ENCODE measurements at places on chromosomes 2 and 18.

- DNase-seq = no peak
Measured at GRCh38 chr2:40535972-40536371, 84.1 kb upstream of the SLC8A1 start.

- DNase-seq = no peak
Measured at GRCh38 chr18:35782926-35783325, 189.6 kb upstream of the RMP24 start.

GRCh38 chr2:180360283-180360618, 353.2 kb upstream of the CWC22 start:
- DNase-seq = no peak

GRCh38 chr2:41489638-41490037, 558.2 kb upstream of the PKDCC start:
- DNase-seq = no peak

DNA sequence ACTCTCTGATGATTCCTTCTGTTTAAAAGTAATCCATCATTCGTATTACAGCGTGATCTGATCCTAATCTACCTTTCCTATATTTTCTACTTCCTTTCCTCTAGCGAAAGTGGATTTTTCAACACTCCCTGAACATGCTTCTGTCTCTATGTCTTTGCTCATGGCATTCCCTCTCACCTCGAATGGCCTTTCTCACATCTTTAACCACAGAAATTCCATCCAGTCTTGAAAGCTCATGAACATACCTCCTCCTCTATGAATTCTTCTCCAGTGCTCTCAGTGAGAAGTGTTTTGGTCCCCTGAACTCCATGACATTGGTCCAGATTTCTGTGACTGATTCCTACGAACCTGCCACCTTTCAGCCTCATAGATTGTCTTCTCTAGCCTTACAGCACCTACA, 323.2 kb downstream of the RAD51AP2 start:
- DNase-seq = no peak

DNA sequence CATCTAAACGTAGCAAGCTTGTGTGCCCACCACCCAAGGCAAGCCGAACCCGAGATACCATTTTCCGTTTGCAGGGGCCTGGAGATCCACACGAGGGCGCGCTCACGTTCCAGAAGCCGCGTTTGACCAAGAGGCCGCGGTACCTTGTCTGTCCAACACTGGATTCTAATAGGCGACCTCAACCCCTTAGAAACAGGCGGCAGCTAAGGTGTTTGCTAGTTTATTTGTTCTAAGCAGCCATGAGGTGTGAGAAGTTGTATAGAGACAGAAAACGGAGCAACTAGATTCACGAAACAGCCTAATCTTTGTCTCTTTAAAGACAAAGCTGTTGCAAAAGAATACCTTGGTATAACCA, 4.2 kb downstream of the HOXD11 start:
- DNase-seq = peak; percentile 50

DNA sequence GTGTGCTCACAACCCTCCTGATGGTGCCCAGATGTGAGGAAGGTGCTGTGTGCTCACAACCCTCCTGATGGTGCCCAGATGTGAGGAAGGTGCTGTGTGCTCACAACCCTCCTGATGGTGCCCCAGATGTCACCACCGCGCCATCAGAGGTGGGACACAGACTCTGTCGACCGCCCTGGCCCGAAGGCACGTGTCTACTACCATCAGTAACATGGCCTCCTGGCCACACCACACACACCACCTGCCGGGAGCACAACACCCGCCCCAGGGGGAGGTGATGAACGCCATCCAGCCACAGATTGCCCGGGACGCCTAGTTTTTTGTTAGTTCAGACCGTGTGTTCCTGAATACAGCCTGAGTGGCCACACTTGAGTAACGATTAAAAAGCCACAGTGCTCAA, 24.5 kb downstream of the HDAC4 start:
- DNase-seq = no peak

GRCh38 chr2:113700186-113700841, 56.1 kb downstream of the SLC35F5 start:
- DNase-seq = peak; percentile 22

- no peak for DNase-seq
Measured at GRCh38 chr2:119483896-119484718, 40.2 kb downstream of the SCTR start.

DNA sequence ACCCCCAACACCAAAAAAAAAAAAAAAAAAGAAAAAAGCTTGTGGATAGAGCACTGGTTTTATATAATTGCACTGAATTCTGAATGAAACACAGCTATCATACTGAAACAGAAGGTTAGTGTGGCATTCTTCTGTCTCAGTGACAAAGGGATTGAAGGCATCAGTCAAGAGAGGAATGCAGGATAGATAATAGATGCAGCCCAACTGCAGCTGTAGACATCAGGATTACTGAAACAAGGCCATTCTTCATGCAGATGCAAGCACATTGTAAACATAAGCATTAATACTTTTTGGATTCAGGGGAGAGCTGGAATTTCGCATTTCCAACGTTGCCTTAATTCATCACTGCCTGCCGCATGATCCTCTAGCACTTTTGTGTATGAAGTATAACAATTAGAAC, 897.4 kb upstream of the KLHL29 start:
- no peak for DNase-seq

DNA sequence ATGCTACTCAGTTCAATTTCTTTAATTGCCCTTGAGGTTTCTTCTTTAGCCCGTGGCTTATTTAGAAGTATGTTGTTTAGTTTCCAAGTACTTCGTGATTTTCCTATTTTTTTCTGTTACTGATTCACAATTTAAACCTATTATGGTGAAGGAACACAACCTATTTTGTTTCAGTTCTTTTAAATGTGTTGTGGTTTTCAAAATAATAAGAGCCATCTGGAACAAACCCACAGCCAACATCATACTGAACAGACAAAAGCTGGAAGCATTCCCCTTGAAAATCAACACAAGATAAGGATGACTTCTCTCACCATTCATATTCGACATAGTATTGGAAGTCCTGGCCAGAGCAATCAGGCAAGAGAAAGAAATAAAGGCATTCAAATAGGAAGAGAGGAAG, 155.2 kb downstream of the GALNT1 start:
- no peak for DNase-seq

- no peak for DNase-seq
Measured at GRCh38 chr2:109031476-109032228, 42.6 kb upstream of the EDAR start.

- DNase-seq = no peak
Measured at GRCh38 chr2:16216558-16216945, 276.2 kb downstream of the MYCN start.

- no peak for DNase-seq
Measured at GRCh38 chr2:130791617-130791939, 36.2 kb downstream of the AMER3 start.

DNA sequence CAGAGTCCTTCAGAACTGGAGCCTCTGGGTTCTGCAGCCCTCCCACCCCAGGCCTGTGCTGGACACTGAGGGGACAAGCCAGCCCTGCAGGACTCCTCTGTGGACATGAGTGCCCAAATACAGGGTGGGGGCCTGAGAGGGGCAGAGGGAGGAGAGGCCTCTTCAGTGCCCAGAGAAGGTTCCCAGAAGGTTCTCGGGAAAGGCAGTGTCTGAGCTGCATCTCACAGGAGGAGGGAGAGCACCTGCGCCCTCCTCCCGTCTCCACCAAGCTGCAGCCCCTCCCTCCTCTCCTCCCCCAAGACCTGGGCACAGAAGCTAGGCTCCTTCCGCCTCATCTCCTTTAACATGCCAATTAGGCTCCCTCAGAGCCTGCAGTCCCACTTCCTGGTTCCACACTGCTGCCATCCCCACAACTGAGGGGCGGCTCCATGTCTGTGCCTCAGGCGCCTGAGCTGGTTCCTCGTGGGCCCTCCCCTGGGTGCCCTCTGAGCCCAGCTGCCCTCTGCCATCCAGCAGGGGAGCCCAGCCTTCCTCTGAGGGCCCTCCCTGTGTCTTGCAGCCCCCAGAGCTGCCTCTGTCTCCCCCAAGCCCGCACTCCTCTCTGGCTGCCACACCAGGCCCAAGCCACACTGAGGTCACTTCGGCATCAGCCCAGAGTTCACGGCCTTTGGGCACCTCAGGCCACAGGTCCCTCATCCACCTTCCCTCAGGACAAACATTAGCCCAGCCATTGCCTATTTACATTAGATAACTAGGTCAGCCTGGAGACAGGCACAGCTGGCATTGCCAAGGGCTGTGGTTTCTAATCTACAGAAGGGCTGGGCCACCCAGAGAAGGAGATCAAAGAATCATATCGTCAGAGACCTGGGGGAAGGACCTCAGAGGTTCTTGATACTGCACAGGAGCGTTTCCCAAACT, 28.9 kb downstream of the KCNK3 start:
- DNase-seq = no peak

- DNase-seq = no peak
Measured at GRCh38 chr2:8572712-8573233, 109.1 kb upstream of the ID2 start.

- DNase-seq = no peak
Measured at GRCh38 chr2:77144772-77145171, 377.4 kb downstream of the LRRTM4 start.

DNA sequence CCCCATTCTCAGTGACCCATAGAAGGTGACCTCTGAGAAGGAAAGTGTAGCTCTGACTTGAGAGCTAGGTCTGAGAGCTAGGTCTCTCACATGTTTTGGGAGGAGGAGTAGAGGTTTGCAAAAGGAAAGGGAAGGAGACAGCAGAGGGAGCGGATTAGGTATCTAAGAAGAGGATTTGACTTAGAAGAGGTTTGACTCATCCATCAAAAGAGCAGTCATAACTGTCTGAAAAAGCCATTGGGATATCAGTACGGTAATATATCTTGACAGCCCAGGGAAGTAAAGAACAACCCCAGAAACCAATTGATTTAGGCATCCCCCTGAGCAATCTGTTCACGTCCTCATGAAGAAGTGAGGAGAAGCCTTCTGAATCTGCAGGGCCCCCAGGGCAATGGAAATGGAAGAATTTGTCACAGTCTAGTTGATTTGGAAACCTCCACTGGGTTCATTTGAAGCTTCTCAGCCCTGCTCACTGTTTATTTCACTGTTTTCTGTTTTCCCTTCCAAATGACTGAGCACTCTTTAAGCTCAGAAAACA, 19.3 kb downstream of the OXER1 start:
- no peak for DNase-seq

GRCh38 chr2:216475767-216476166, 22.9 kb upstream of the RPL37A start:
- no peak for DNase-seq

DNA sequence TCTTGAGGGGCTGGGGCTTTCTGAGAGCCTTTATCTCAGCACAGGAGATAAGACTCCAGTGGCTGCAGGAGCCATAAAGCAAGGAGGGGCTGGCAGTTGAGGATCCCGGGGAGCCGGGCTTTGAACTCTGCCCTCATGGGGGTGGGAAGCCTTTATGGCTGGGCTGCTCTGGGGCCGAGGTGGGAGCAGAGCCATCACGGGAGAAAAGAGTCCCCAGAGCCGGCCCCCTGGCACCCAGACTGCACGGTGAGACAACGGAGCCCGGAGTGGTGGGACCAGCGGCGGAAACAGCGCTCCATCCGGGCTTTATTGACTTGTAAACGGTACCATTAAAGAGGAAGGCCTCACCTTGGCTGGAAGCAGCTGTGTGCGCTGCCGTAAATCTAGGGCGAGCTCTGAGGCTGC, 162.6 kb downstream of the MYCN start:
- DNase-seq = no peak

DNA sequence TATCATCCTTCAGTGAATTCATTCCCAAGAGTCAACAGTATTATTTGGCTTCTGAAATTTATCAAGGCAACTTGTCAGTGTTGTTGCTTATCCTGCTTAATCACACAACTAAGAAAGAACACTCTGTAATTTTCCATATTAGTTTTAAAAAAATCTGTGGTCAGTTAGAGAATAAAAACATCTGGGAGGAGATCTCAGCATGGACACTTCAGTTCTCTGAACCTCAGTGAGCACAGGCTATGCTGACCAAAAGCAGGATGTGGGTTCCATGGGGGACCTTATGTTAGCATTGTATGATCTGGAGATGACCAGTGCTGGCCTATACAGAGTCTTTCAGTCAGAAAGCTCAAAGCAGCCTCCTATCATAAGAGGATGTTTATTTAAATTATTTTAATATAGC, 79.1 kb upstream of the KLHL14 start:
- DNase-seq = no peak

DNA sequence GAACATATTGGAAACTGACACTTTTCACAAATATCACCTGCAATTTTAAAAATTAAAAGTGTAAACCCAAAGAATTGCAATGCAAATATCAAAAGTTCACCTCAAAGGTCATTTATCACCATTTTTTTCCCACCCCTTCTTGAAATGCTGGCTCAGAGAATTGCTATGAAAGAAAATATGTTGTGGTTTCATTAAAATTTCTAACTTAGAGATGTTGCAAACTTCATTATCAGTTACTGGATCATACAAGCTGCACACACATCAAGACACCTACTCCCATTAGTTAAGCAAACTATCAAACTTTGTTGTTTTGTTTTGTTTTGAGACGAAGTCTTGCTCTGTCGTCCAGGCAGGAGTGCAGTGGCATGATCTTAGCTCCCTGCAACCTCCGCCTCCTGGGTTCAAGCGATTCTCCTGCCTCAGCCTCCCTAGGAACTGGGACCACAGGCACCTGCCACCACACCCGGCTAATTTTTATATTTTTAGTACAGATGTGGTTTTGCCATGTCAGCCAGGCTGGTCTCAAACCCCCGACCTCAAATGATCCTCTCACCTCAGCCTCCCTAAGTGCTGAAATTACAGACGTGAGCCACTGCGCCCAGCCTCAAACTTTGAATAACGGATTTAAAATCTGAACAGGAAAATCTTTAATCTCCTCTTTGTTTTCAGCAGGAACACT, 37.0 kb downstream of the STK39 start:
- no peak for DNase-seq

DNA sequence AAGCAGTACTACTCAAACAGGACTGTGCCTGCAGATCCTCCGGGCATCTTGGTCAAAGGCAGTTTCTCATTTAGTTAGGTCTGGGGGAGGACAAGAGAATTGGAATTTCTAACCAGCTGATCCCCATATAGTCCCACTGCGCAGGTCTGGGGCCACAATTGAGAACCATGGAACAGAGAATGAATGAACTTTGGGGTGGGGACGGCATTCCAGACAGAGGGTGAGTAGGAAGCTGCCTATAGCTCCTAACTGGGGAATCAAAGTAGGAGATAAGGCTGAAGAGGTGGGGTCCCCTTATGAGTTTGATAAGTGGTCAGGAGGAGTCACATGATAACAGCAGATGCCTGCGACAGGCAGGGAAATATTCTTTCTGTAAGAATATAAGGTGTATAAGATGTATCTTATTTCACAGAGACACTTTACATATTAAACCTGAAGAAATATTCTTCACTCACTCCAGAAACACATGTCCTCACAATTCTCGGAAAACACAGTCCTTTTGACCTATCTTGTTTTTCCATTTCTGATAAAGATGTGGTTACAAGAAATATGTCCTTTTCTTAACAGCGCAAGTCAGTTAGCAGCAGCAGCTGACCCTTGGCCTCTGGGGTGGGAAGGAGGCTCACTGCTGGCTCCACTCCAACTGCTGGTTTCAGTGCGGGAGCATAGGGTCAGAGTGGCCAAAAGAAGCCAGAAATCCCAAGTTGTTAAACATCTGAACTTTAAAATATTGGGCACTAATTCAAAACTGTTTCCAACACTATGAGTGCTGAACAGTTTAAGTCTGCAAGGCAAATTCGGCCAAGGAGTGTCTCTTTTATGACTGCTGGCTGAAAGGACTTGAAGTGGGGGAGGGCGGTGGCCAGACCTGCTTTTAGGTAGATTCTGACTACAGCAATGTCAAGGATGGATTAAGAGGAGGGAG, 12.6 kb upstream of the TMEM214 start:
- no peak for DNase-seq

GRCh38 chr2:164068063-164068462, 332.3 kb upstream of the FIGN start:
- no peak for DNase-seq

All from cerebellar cortex (tissue), 1 donor.